ENCODE measurements at places on chromosomes 5 and 9.

- no peak for DNase-seq
Observed at GRCh38 chr5:160254706-160255105, 25.4 kb downstream of the FABP6 start.

DNA sequence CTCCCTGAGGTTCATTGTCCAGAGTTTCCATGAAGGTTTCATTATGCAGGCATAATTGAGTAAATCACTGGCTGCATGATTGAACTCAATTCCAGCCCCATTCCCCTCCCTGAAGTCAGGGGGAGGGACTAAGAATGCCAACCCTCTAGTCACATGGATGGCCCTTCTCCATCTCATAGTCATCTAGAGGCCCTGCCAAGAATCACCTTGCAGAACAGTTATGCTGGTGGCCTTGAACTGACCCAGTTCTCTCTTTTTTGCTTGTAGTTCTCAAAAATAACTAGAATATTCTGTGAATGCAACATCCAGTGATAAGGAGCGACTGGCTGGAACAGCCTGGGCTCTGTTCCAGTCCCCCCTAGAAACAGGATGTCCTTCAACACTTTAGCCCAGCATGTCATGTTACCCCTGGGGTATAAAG is 31.7 kb downstream of the SLC35A4 start:
- DNase-seq = no peak

- DNase-seq = no peak
Observed at GRCh38 chr9:95507464-95508241, 9.1 kb downstream of the PTCH1 start.

- DNase-seq = no peak
Observed at GRCh38 chr9:113613815-113614413, 150.4 kb downstream of the RGS3 start.

GRCh38 chr5:138722544-138723177 is 30.6 kb upstream of the CTNNA1 start:
- DNase-seq = no peak

DNA sequence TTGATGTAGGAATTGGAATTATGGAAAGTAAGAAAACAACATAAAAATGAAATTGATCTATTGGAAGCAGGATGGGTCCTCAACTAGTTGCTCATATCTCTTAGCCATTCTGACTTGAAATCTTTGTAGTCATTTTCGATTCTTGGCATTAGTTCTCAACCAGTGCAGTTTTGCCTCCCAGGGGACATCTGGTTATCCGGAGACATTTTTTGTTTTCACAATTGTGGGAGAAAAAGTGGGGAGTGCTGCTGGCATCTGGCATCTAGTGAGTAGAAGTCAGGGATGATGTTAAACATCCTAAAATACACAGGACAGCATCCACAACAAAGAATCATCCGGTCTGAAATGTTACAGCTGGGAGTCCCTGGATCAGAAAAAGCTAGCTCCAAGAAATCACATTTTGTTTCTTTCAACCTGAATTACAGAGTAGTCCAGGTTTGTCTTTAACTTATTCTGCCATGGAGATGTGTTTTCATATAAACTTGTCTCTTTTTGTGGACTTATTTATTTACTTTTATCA is 74.9 kb downstream of the FBXL7 start:
- no peak for DNase-seq

DNA sequence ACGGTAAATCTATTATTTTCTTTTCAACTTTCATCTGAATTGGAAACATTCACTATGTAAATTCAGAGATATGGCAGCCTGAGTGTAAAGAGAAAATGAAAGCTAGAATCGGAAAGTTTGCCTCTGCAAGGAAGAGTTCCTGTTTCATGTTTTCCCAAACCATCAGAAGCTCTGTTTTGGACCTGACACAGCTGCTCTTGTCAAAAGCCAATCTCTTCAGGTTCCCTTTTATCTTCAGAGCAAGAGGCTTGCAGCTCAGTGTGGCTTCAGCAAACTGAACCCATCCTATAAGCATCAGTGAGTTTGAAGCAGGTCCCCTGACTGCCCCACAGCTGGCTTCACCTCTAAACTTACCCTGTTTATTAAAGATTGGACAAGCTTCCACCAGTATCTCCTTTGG is 1099.7 kb downstream of the DTWD2 start:
- no peak for DNase-seq

- DNase-seq = no peak
Observed at GRCh38 chr9:118162716-118163115, 458.5 kb downstream of the TLR4 start.

DNA sequence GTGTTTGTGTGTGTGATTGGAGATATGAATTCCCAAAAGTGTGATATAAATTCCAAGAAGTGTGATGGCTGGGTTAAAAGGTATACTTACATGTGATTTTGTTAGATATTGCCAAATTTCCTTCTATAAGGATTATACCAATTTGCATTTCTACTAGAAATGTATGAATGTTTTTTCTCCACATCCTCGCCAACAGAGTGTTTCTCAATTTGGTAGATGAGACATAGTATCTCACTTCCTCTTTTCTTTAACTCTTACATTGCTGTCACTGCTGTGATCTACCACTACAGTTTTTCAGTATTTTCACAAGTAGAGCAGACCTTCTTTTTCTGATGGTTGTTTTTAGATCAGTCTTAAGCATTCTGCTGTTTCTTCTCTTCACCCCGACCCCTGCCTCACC is 111.3 kb downstream of the FER start:
- no peak for DNase-seq

DNA sequence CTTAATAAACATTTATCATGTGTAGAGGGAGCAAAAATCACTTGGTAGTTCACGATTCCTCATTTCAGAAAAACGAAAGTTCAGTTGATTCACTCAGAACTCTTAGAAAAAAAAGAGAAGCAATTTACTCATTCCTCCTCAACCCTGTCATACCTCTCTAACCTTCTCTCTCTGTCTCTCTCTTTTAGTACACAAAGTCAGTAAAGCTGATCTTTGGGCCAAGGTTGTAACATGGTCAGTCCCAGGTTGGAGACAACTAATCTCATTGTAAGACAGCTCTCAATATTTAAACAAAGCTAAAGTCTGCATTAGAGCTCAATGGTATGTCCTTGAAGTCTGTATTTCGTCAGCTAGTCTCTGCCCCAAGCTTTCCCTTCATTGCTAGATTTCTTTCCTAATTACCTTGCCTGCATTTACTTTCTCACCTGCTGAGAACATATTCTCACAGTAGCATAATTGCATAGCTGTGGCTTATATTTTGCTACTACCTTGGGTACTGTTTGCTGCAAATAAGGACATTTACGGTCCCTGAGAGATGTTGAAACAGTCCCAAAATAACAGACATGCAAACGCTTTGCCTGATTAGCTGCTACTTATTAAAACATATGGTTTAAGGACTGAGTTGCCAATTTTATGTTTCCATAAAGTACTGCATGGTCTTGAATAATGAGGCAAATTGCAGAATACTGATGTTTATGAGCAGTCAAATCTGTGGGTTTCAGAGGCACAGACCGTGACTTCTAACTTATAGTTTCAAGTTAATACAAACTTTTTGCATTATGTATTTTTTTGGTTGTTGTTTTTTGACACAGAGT is 138.3 kb downstream of the GPBP1 start:
- DNase-seq = no peak

DNA sequence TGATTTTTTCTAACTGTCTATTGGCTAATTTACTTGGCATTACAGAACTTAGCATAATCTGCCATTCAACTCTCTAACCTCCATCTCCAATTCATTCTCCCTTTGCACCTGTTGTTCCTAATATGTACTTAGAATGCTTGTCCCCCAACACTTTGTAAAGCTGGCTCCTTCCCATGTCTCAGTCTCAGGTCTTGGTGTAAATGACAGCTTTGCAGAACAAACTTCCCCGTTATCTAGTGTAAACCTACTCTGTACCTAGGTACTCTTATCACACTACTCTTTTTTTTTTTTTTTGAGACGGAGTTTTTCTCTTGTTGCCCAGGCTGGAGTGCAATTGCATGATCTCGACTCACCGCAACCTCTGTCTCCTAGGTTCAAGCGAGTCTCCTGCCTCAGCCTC is 77.2 kb upstream of the CTNNA1 start:
- no peak for DNase-seq

- DNase-seq = peak; percentile 27
Observed at GRCh38 chr9:34457266-34458012, 931 bp downstream of the FAM219A start.

Measured in T-helper 1 cell (primary cell).